Natural killer cell (primary cell): ENCODE measurements at places on chromosomes 4 and X.

- H3K27ac ChIP-seq = peak overlapping the region; percentile 76
- no peaks in the 10 kb centered on the region for H3K27me3 ChIP-seq
- no peak for DNase-seq
Observed at GRCh38 chrX:45766981-45767501, 566.4 kb upstream of the DIPK2B start.

GRCh38 chrX:15579778-15580747, 20.7 kb downstream of the ACE2 start:
- no peak overlapping the region for H3K4me3 ChIP-seq
- DNase-seq = no peak

DNA sequence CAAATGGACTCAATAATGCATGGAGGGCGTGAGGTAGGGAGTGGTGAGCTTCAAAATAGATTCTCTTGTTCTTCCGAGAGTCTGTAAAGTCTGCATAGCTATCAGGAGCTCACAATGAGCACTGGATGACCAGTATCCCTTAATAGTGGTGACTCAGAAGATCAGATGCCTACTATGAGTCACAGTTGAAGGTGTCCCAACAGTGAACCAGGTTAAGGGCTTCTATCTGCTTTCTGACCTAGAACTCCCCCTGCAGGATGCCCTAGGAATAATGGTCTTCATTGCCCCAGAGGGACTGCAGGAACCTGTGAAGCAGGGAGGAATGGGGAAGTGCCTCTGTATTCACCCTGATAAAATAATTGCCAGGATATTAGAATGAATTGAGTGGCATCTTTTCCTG, 22.1 kb downstream of the DGKK start:
- no peak for DNase-seq
- no peaks in the 10 kb centered on the region for H3K4me1 ChIP-seq
- H3K4me3 ChIP-seq = no peak overlapping the region
- H3K27ac ChIP-seq = no peak overlapping the region
- no peaks in the 10 kb centered on the region for H3K27me3 ChIP-seq
- H3K36me3 ChIP-seq = no peaks in the 10 kb centered on the region

DNA sequence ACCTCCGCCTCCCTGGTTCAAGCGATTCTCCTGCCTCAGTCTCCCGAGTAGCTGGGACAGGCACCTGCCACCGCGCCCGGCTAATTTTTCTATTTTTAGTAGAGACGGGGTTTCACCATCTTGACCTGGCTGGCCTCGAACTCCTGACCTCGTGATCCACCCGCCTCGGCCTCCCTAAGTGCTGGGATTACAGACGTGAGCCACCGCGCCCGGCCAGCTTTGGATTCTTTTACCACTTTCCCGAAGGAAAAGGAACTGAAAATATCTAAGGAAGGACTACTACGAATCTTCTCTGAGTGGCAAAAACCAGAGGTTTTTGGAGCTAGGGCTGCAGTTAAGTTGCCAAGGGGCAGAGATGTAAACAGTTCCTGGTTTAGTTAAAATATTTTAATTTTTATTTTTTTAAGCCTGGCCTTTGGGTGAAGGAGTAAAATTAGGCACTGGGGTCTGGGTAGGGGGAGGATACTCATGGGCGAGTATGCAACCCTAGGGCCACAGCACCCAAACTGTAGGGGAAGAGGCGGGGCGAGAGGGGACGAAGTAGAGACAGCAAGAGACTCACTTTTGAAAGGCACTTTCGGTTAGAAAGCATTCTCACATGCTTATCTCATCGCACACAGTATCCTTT, 525 bp upstream of the CISD2 start:
- peaks cover 16% of the 10 kb centered on the region for H3K4me1 ChIP-seq
- no peaks in the 10 kb centered on the region for H3K27me3 ChIP-seq
- DNase-seq = no peak
- peak overlapping the region; percentile 96 for H3K27ac ChIP-seq
- H3K36me3 ChIP-seq = no peaks in the 10 kb centered on the region

- H3K4me1 ChIP-seq = no peaks in the 10 kb centered on the region
- no peaks in the 10 kb centered on the region for H3K27me3 ChIP-seq
- no peaks in the 10 kb centered on the region for H3K36me3 ChIP-seq
- no peak for DNase-seq
- H3K4me3 ChIP-seq = no peak overlapping the region
Observed at GRCh38 chr4:101240099-101240498, 107.2 kb downstream of the PPP3CA start.

GRCh38 chrX:140342410-140342809, 162.5 kb downstream of the SOX3 start:
- no peaks in the 10 kb centered on the region for H3K4me1 ChIP-seq
- H3K27ac ChIP-seq = no peak overlapping the region
- no peaks in the 10 kb centered on the region for H3K27me3 ChIP-seq

DNA sequence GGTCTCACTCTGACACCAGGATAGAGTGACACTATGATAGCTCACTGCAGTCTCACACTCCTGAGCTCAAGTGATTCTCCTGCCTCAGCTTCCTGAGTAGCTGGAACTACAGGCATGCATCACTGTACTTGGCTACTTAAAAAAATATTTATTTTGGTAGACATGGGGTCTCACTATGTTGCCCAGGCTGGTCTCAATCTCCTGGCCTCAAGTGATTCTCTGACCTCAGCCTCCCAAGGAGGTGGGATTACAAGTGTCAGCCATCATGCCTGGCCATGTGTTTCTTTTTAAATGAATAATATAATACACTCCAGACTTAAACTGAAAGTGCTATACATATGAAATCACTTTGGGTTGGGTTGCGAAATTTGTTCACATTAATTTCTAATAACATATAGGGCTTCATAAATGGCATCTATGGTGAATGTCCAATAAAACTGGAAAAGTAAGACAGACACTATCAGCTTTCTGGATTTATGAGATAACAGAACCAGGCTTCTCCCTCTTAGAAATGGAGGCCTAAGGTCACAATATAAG, 48.0 kb downstream of the SEC24D start:
- H3K36me3 ChIP-seq = peaks cover 10% of the 10 kb centered on the region
- no peaks in the 10 kb centered on the region for H3K4me1 ChIP-seq
- H3K27ac ChIP-seq = no peak overlapping the region
- no peak overlapping the region for H3K4me3 ChIP-seq
- H3K27me3 ChIP-seq = no peaks in the 10 kb centered on the region

GRCh38 chrX:45719751-45720501, 519.2 kb upstream of the DIPK2B start:
- no peaks in the 10 kb centered on the region for H3K36me3 ChIP-seq
- H3K27ac ChIP-seq = no peak overlapping the region
- no peak overlapping the region for H3K4me3 ChIP-seq
- no peak for DNase-seq
- H3K27me3 ChIP-seq = no peaks in the 10 kb centered on the region
- peaks cover 1% of the 10 kb centered on the region for H3K4me1 ChIP-seq

- no peaks in the 10 kb centered on the region for H3K27me3 ChIP-seq
- H3K4me1 ChIP-seq = no peaks in the 10 kb centered on the region
- no peak overlapping the region for H3K27ac ChIP-seq
- no peaks in the 10 kb centered on the region for H3K36me3 ChIP-seq
Observed at GRCh38 chr4:147487616-147488015, 6.7 kb downstream of the EDNRA start.

DNA sequence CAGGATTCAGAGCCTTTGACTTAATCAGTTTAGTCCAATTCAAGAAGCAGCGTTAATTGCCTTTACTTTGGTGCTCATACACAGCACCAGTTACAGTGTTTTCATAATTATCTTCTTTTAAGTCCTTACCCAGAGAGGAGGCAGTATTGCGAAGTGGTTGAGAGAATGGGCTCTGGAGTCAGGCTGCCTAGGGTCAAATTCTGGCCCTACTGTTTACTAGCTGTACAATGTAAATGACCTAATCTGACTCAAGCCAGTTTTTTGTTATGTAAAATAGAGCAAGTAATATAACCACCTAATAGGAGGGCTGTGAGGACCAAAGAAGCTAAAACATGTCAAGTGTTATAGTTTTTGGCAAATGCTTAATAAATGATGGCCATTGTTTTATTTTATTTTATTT, 27.6 kb downstream of the WDR44 start:
- no peak for DNase-seq
- H3K27me3 ChIP-seq = no peaks in the 10 kb centered on the region
- no peaks in the 10 kb centered on the region for H3K4me1 ChIP-seq
- H3K36me3 ChIP-seq = no peaks in the 10 kb centered on the region
- H3K4me3 ChIP-seq = no peak overlapping the region

GRCh38 chr4:55445921-55446577, 50.3 kb downstream of the TMEM165 start:
- H3K4me1 ChIP-seq = no peaks in the 10 kb centered on the region
- DNase-seq = no peak
- no peak overlapping the region for H3K4me3 ChIP-seq
- H3K27me3 ChIP-seq = no peaks in the 10 kb centered on the region

DNA sequence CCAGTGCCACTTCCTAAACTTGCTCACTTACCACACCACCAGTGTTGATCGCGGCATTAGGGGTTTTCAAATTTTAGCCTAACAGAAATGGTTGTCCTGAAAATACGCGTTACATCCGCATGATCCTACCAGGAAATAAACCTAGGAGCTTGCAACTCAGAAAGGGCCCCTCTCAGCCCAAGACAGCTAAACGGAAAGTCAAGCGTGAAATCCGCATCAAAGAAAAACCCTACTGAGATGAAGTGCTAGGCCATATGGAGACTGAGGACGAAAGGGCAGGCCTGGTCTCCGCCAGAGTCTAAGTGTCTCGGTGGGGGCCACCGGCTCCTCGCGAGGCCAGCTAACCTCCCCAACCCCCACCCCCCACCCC, 626 bp downstream of the YTHDC1 start:
- H3K4me3 ChIP-seq = peak overlapping the region; percentile 96
- H3K27me3 ChIP-seq = no peaks in the 10 kb centered on the region
- H3K4me1 ChIP-seq = peaks cover 17% of the 10 kb centered on the region
- DNase-seq = no peak

DNA sequence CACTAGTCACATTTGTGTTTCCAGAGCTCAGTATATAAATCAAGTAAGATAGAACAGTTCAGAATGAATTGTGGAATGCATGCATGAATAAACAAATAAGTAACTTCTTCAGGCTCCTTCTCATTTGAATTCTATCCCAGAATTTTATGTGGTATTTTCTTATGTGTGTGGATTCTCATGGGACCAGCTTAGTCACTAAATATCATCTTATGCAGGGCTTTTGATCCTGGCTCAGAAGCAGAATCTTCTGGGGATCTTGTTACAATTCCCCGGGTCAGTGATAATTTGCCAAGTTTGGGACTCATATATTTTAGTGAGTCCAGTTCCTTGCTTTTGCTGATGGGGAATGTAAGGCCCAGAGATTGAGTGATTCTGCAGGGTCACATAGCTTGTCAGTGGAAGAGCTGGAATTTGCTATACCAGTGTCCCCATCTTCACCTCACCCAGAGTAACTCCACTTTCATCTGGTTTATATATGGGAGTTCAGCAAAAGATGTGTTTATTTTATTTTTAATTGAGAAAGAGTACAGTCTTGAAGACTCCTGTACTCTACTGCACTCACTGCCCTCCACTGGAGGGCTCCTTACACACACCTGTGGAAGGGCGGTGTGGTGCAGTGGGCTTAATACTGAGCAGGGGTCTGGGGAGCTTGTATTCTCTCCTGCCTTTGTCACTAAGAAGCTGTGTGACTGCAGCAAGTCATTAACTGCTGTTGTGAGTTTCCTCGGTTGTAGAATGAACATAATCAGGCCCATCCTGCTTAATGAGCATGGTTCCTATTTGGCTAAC, 198.2 kb upstream of the CXorf66 start:
- H3K4me1 ChIP-seq = no peaks in the 10 kb centered on the region
- no peaks in the 10 kb centered on the region for H3K36me3 ChIP-seq
- H3K27ac ChIP-seq = no peak overlapping the region
- H3K4me3 ChIP-seq = no peak overlapping the region
- H3K27me3 ChIP-seq = no peaks in the 10 kb centered on the region

DNA sequence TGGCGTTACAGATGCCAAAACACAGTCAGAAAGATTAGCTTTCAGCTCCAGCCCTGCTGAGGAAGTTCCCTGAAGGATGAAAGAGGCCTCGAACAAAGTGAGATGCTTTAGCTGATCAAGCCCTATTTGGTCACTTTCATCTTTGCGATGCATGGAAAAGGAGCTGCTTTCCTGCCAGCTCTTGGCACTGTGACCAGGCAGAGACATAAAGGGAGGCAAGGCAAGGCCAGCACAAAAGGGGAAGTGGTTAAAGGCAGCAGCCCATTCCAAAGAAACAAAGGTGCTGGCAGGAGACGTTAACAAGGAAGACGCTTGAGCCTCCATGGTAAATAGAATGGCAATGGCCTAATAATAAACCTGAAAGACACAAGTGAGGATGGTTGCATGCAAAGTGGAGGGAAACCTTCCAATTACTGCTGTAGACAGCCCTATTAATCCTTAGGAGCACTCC, 617.1 kb upstream of the INTU start:
- H3K36me3 ChIP-seq = no peaks in the 10 kb centered on the region
- H3K27ac ChIP-seq = no peak overlapping the region
- no peaks in the 10 kb centered on the region for H3K4me1 ChIP-seq
- no peaks in the 10 kb centered on the region for H3K27me3 ChIP-seq
